CD4-positive, alpha-beta T cell treated with Interleukin-17A for 4 hours (primary cell): ENCODE measurements at places on chromosomes 2 and 18.

GRCh38 chr2:176114120-176114929, 2.3 kb upstream of the HOXD10 start:
- no peak for DNase-seq

- DNase-seq = peak; percentile 77
Observed at GRCh38 chr2:30336978-30337841, 105.9 kb downstream of the LBH start.

- DNase-seq = no peak
Observed at GRCh38 chr2:160372010-160372356, 121.6 kb downstream of the RBMS1 start.

DNA sequence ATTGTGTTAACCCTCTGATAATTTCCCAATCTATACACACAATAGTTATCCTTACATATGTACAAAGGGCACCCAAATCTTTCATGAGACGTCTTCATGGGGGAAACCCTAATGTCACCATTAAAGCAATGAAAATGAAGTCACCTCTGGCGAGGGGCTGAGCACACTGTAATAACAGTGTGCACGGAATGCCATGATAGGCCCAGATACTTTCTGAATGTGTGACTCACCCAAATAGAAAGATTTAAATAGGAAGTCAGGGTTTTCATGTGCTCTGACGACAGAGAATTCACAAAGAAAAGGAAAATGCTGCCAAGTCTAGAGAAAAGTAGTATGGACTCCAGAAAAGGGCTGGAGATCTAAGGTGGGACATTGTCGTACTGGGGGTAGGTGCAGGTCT, 128.3 kb downstream of the SATB2 start:
- no peak for DNase-seq

DNA sequence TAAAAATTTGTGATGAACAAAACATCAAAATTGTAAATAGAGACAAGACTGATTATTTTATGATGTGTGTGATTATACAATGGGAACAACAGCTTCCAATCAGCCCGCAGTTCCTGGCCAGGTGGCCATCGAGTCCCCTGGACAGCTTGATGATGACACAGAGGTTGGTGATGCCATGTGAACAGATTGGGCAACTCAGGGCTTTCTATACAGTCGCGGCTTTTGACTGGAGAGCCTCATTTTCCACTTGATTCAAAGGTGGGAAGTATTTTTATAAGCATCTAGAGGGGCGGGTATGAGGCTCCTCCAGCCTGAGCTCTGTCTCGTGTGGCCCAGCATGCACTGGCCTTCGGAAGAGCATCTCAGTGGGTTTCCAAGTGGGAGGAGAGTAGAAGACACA, 14.9 kb upstream of the HPCAL1 start:
- DNase-seq = no peak

DNA sequence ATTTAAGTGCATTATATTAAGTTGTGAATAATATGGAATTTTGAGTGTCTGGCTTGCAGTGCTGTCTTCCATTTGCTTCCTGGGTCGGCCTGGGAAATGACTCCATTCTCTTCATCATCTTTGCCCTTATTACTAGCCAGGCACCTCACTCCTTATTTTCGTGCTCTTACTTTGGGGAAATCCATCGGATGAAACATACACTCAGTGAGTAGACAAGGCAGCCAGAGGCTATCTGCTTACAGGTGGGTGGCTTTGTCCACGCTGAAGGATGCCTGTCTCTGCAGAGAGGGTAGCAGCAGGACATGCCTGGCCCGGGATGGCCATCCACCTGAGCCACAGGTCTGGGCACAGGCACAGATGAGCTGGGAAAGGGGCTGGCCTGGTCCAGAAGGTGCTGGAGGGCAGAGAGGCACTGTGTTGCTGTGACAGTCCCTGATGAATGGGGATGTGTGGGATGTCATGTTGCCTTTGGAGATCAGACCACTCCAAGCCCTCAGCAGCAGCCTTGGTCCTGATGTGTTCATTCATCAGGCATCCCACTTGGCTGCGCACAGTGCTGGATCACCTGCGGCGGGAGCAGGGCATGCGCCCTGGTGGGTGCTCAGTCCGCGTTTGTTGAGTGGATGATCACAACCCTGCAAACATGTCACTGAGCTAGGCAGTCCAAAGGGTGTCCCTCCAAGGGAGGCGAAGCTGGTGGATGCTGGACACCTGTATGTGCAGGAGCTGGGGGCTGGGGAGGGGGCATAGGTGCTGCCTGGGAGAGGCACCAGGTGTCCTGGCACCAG, 236.0 kb downstream of the LDLRAD4 start:
- no peak for DNase-seq

DNA sequence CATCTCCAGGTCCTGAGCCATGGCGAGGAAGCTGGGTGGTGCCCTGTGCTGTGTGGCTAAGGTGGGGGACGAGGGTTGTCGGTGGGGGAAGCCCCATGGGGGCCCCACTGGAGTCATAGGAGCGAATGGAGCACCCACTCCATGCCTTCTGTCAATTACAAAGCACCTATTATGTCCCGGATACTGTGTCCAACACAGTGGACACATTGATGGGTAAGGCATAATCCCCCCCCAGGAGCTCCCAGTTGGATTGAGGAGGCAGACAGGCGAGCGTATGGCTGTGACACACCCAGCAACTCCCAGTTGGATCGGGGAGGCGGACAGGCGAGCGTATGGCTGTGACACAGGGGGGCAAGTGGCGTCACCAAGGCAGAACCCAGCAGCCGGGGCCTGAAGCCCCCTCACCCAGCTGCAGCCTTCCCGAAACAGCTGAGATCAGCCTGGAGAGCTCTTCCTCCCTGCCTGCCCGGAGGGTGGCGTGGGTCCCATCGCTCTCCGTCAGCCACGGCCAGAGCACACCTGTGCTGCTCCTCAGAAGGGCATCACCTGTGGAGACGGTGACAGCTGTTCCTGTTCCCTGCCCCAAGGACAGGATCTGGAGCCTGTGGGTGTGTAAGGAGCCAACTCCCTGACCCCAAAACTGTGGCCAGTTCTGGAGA, 69.6 kb downstream of the HPCAL1 start:
- no peak for DNase-seq

- no peak for DNase-seq
Observed at GRCh38 chr2:221422516-221423209, 149.4 kb downstream of the EPHA4 start.

DNA sequence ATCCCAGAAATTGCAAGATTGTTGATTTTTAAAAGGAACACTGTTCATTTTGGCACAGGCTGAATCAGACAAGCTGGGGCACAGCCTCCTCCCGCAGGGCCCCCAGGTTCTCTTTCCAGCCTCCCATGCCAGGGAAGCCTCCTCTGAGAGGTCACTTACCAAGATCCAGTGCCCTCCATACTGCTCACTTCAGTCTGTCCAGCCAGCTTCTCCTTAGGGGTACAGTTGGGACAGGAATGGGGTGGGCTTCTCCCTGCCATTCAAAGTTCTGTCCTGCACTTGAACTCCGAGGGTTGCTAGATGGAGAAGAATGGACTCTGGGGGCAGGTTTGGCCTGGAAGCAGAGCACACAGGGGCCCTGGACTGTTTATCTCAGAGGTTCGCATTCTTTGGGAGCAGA, 7.5 kb upstream of the CYP26B1 start:
- no peak for DNase-seq

- DNase-seq = no peak
Observed at GRCh38 chr18:31720867-31721266, 36.5 kb upstream of the B4GALT6 start.

DNA sequence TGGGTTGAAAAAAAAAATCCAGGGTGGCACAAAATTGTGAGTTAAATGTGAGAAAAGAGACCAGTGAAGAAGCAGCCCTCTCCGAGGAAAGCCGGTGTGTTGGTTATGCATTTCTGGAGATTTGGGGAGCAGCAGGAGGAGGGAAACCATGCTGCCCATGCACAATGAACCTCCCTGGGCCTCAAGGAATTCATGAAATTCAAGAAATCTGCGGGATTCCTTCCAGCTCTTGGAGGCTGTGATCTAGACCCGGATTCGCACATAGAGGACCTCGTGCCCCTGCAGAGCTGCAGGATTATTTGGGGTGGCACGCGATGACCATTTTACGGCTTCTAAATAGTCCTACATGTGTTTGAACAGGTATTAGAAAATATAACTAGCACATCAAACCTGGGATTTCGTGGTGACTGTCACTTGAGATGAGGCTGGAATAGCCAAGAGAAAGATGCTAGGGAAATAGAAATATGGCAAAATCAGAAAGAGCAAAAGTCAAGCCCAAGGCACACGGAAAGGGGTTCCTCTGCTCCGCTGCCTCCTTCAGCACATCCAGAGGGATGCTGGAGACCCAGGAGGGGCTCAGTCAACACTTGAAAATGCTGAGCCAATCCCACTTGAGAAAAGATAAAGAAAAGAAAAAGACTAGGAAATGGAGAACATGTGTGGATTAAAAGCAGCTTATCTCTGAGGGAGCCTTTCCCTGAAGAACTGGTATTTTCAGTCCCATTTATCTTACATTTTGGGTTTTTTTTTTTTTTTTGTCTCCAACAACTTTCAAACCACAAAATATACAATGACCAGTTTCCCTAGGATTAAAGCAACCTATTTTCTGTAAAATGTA, 22.0 kb downstream of the KCTD1 start:
- no peak for DNase-seq

DNA sequence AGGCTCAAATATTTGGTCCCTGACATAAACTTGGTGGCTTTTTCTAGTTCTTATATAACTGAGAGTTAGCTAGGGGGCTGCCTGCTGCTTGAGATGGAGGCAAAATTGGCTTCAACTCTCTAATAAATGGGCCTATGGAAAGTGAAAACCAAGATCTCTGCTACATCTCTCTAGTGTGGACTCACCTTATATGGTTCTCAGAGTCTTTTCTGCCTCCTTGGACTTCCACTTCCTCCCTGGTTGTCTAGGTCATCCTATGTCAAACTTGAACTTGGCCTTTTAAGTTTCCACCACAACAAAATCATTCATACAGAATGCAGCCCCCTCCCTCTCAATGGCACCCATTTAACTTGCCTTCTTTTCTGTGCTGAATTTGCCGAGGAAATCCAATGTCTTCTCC, 23.9 kb upstream of the ARHGAP25 start:
- no peak for DNase-seq

GRCh38 chr18:29060349-29060748, 883.4 kb upstream of the CDH2 start:
- no peak for DNase-seq

- no peak for DNase-seq
Observed at GRCh38 chr2:219954331-219954730, 326.9 kb downstream of the SLC4A3 start.

DNA sequence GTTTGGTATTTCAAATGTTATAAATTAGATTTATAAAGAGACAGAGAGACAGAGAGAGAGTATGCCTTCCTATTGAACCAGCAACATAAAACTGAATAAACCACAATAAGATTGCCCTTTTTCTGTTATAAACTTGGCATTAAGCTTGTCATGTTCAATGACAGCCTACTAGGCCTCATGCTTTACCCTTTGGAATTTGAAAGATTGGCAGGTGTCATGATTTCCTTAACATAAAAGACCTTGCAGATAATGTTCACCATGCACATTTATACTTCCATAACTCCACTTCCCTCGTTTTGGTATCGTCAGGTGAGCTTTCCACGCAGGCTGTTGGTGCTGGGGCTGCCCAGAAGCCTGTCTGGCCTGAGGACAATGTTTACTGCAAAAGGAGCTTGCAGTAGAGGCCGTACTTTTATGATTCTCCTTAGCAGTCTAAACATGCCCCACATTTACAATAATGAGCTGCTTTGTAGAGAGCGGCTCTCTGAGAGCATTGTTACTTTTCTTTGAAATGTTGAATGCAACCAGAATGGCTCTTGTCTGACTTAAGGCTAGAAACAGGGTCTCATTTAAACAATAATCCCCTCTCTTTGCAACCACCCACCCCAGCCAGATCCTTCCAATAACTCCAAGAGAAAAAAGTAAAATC, 379.1 kb upstream of the ATP5MC3 start:
- no peak for DNase-seq

GRCh38 chr2:172102391-172103359, at the start of gene DLX2:
DLX2 (minus strand) TSS chr2:172102900; CDS start chr2:172102538, 362 bp downstream.
- DNase-seq = peak; percentile 67

DNA sequence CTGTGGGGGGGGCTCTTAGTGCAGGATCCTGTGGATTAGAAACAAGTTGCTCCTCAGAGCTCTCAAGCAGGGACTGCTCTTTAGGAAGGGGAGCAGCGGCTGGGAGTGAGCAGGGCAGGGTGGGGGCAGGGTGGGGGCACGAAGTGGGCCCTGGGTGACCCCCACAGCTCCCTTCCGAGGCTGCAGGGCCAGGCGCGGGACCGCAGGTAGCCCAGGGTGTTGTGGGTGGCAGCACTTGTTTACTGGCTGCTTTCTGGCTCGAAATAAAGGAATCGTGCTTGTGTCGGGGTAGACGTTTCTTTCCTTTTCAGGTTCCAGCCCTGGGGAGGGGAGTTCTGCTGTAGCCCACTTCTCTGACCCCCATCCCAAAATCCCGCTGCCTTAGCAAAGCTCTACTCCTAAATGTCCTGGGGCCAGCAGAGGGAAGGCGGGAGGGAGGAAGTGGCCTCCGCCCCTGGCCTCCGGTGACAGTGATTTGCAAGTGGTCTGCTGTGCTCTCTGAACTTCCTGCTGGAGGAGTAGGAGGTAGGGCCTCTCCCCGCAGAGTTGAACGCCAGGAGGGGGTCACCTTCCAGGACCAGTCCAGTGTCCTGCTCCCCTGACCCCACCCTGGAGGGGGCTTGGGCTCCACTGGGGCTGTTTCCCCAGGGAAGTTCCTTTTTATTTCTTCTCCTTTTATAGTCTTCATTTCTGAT, 8.3 kb downstream of the NEU4 start:
- no peak for DNase-seq

GRCh38 chr2:202844656-202845055, 26.9 kb downstream of the ICA1L start:
- no peak for DNase-seq

- DNase-seq = no peak
Observed at GRCh38 chr2:227383686-227384085, 4.1 kb downstream of the SCYGR1 start.

- DNase-seq = no peak
Observed at GRCh38 chr2:198546122-198546521, 741.7 kb downstream of the PLCL1 start.

DNA sequence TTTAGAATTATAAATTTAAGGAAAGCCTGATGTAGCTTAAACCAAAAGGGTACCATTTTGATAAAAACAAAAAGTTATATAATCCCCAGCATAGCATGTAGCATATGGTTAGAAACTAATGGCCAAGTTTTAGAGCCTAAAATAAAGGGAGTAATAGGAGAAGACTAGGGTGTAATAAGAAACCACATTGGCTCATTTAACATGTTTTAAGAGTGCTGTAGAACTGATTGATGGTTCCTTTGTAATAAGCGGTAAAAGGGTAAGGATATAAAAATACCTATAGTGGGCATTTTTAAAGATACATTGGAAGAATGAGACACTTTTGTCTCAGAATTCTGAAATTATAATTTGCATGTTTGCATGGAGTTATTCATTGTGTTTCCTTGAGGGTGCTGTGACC, 1.9 kb downstream of the PSMA8 start:
- DNase-seq = no peak
